Lung microvascular endothelial cell (primary cell): ENCODE measurements at places on chromosomes 5 and 9.

- DNase-seq: no peak
Measured at GRCh38 chr5:16064135-16064893, 115.3 kb downstream of the MARCHF11 start.

GRCh38 chr5:9877488-9877887, 247.3 kb upstream of the TAS2R1 start:
- DNase-seq: no peak

- no peak for DNase-seq
Measured at GRCh38 chr9:75121914-75122558, 33.7 kb downstream of the OSTF1 start.

DNA sequence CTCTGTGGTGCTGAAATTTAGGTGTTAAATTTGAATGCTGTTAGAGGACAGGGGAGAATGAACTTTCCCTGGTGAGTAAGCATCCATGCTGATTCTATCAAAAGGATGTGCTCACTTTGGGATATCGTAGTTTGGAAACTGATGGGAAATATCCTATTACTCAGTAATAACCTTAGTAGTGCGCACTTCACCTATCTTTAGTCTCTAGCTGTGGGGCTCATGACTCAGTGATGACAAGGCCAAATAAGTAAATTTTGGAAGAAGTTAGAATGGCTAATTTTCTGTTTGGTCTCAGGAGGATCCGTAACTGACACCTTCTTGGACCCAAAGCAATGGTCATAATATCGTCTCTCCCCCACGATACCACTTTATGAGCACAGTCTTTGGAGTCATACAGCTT, 448.4 kb downstream of the PSAT1 start:
- no peak for DNase-seq

- DNase-seq: no peak
Measured at GRCh38 chr5:74738406-74738805, 28.5 kb downstream of the GFM2 start.

- DNase-seq: no peak
Measured at GRCh38 chr5:13248253-13248652, 696.2 kb downstream of the DNAH5 start.
